ENCODE measurements at places on chromosomes 12 and 14. TPM values are rescaled to one million over a fixed set of nuclear protein-coding genes. Genes with fewer than 3 reads are reported as not detected.

ARPC3 gene
- total RNA-seq: 146 TPM

STRAP gene
- total RNA-seq: 191 TPM

MGAT4C gene
- total RNA-seq: under 0.01 TPM

- no peak for DNase-seq
Observed at GRCh38 chr14:94395888-94396574, 7.6 kb upstream of the SERPINA1 start.

GRCh38 chr12:15868186-15868585 lies 14.0 kb upstream of the STRAP start:
- DNase-seq: no peak

- no peak for DNase-seq
Observed at GRCh38 chr12:24361877-24362580, 412.6 kb upstream of the SOX5 start.

GRCh38 chr12:69338120-69338859 lies 9.9 kb upstream of the LYZ start:
- DNase-seq: no peak

DNA sequence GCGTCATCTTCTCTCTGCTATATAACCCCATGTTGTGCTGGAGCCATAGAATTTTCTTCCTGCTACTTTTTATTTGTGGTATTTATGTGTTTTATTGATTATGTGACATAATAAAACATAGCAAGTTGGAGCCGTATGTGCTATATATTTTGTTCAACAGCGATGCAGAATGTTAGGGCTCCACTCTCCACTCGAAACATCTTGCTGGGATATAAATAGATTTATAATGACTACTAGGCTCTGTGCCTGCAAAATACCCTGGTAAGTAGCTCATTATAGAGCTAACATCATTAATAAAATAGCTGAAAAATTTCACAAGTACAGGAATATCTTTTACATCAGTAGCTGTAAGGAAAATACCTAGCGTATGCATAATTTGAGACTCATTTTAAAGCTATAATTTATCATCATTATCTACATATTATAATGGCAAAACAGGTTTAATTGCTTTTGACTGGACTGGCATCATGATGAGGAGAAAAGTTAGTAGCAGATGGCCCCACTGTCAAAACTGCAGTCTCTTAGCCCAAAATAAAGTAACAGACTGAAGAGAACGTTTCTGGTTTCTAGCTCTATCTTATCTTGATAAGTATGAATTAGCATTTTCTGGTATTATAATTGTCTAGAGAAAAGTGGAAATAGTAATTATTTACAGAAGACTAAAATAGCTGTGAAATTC lies 263.0 kb downstream of the NEDD1 start:
- DNase-seq: no peak
